ENCODE measurements at places on chromosomes 2 and 18.

DNA sequence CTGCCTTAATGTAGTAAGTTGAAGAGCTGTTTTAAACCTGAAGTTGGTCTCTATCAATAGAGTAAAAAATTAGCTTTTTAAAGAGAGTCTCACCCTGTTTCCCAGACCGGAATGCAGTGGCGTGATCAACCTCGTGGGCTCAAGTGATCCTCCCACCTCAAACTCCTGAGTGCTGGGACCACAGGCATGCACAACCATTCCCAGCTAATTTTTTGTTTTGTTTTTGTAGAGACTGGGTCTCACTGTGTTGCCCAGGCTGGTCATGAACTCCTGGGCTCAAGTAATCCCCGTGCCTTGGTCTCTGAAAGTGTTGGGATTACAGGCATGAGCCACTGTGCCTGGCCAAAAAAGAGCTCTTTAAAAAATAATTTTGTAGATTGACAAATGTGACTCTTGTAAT, 40.3 kb downstream of the CRIM1 start:
- no peak for DNase-seq

DNA sequence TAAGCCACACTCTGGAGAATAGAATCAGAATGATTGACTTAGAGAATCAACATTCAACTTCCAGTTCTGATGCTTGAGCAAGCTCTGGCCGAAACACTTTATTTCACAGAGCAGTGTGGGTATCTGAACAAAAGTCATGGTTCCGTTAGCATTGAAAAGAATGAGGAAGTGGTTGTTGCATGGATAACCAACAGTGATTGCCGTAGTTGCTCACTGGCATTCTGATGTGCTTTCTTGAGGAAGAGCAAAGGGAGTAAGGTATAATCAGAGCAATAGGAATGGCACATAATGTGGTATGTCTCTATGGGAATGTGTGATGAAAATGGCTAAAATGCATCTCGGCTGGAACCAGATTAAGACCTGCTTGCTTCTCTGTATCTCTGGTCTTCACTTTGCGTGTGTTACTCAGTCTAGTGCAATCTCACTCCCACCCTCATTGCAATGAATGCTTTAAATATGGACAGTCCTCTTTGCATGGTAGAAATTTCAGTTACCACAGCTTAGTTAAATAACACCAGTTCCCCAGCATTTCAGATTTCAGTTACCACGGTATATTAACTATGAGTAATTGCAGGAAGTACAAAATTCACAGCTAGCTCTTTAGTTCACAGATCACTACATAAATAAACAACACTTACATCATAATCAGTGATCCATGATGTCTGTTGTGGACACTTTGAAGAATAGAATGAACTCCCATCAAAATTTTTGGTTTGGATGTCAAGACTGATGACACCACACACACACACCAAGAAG, 7.8 kb upstream of the RAB12 start:
- peak; percentile 45 for DNase-seq

DNA sequence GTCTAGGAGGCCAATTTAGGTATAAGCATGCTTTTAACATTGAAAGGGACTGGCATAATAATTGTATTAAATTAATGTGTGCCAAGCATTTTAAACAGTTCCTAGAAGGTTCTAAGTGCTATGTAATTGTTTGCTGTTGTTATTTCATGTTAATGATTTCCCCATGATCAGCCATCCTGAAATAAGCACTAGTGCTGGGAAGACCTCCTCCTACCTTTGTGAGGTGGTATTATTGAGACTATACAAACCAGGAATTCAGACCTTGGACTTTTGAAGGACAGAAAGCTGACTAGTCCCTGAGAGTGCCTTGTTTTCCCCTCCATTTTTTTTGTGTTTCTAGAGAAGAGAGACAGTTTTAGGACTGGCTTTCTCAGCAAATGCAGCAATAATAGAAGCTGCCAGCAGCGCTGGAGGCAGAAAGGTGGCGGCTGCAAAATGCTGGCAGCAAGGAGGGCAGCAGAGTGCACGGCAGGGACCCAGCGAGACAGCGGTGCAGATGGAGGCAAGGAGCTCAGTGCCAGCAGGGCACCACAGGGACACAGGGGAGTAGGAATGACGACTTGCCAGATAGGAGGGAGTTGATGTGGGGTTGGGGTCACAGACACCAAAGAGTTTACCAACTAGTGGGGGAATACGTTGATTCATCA, 25.3 kb downstream of the NABP1 start:
- DNase-seq, result no peak

DNA sequence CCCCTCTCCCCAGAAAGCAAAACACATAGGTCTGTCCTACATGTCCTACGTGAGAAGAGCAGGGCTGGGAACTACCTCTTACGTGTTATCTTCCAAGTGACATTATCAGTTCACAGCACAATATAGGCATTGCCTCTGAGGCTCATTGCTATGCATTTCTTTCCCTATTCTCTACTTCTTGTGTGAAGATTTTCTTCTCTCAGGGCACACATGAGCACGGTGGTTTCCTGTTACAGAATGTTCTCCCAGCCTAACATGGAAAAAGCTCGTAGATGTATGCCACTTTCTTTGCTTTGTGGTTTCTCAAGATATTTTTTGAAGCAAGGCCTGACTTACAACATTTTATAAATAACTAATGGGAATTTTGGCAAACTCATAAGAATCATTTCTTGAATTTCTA, 19.4 kb upstream of the DSC3 start:
- no peak for DNase-seq

DNA sequence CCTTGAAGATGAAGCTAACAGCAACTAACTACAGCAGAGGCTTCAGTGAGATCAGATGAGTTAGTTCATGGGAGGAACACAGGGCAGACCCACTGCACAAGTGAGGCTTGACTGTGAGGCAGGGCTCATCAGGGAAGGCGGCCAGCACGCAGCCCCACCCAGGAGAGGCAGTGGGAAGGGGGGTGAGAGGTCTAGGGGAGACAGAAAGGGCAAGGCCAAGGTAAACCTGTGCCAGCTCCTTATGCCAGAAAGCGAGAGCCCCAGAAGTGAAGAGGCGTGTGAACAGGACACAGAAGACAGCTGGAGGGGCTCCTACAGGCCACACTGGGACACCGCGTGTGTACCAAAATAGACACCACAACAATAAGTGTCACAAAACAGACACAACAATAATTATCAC, 48.6 kb downstream of the ANO7 start:
- no peak for DNase-seq

DNA sequence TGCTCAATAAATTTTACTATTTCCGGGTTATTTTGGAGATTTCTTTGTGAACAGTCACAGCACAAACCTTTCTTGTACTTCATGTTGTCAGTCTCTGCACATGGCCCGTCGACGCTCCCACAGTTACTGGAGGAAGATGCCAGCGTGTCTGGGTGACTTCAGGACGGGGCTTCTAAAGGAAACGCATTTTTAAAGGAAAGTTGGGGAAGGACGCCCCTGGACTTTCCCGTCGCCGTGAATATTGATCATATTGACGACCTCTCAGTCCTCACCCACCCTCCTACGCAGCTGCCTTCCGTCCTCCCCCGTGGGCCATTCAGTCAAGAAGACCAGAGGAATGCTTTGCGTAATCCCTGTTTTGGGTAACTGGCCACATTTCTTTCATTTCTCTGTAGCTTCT, 71.1 kb upstream of the SNTG2 start:
- no peak for DNase-seq

DNA sequence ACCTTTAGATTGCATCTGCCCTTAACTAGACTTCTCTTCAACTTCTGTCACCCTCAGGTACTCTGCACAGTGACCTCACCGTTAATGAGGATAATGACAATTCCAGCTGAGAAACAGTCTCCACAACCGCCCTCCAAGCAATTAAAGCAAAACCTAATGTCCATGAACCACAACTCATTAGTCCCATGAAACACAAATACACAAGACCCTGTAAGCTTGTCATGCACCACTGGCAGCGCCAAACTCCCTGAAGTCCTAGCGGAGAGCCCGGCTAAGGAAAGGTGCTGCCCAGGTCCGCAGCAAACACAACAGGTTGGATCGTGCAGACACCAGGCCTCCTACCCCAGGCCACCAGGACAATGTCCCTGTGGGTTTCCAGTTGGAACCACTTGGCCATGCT, 7.4 kb downstream of the SMAD7 start:
- no peak for DNase-seq

DNA sequence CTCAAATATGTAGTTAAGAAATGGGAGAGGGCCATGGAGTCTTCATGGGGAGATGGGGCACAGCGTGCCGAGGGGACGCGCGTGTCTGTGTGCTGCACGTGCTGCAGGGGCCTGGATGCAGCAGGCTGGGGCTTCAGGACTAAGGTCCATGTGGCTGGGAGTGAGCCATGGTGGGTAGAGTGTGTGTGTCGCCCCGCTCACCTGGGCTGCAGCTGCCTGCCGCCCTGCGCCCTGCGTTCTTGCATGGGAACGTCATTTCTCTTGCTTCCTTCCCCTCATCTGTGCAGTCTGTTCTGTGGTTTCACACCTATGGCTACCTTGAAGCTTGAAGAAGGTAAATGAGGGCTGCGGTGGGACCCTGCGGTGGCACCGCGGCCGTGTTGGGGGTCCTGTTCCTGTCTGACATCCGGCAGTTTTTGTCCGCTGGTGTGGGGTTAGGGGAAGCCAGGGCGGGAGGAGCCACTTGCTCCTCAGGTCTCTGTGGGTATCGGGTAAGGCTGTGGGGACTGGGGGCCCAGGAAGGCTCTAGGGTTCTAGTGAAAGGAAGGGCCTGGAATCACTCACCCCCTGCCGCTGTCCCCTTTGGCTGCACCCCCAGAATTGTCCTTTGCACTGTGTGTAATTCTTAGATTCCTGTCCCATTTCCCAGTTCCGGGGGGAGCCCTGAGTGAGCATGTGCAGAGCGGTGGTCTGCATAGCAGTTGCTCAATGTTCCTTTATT, 54.1 kb upstream of the HS6ST1 start:
- no peak for DNase-seq

- no peak for DNase-seq
Measured at GRCh38 chr2:200005675-200006074, 50.3 kb downstream of the MAIP1 start.

DNA sequence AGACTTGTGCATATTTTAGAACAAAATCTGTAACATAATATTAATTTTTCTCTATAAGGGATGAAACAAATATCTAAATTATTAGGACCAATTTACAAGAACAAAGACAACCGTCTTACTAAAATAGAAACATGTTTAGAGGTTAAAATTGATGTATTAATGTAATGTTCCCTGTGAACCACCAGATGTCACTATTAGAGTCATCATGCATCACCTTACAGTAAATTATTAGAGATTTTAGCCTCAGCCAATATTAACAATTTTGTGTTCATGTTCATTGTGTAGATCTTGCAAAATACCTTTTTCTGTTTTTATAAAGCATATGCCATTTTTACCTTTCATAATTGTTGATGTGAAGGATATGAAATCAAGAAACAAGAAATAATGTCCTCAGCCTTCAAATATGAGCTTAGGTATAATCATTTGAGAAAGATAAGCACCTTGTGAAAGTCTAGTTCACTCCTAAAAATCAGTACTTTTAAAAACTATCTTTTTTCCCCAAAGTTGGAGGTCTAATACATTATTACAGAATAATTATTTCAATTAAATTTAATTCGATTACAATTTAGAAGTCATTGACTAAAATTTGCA, 344.3 kb upstream of the KCNH7 start:
- peak; percentile 6 for DNase-seq

- DNase-seq, result no peak
Measured at GRCh38 chr2:217539126-217539525, 463.7 kb downstream of the TNS1 start.

GRCh38 chr2:232282508-232283055, 96.0 kb upstream of the ALPP start:
- DNase-seq, result no peak

DNA sequence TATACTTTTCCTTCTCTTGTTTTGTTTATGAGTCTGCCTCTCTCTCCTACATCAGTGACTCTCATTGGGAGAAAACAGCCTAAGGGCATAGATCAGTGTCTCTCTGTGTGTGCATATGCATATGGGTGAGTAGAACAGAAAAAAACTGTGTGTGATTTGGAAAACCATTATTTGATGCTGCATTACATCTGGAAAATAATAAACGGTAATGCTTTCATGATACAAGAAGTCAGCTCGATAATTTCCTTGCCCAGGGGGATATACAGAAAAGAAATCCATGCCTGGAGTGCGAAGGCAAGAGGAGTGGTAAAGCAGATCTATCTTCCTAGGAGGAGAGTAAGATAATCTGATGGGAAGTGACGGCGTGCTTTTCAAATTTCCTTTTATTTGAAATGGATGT, 221.5 kb upstream of the LYPD1 start:
- DNase-seq, result no peak

GRCh38 chr2:145987793-145988192, 1467.9 kb upstream of the ZEB2 start:
- no peak for DNase-seq

- DNase-seq, result no peak
Measured at GRCh38 chr2:242027676-242028450, 158.3 kb downstream of the RTP5 start.

DNA sequence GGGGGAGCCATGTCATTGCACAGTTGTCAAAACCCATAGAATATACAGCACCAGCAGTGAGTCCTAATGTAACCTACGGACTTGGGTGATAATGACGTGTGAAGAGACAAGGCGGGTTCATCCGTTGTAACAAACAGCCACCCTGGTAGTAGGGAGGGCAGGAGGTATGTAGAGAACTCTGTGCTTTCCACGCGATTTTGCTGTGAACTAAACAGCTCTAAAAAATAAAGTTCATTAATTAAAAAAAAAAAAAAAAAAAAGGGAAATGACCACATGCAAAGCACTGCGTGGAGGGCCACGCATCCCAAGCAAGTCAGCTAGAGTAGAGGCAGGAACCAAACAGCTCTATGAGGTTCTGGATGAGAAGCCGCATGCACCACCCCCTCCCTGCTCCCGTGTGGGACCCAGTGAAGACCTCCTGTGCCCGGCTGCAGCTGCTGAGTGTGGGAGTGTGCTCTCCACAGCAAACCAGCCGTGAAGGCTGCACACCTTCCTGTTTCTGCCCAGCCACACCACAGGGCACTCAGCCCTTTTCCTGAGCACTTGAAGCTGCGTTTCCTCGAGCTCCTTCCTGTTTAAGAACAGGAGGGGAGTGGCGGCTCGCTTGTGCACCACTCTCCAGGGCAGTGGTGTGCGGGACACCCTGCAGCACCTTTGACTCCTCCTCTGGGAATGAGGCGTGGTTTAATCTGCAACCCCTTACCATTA, 65.6 kb downstream of the ODC1 start:
- DNase-seq, result no peak

- DNase-seq, result peak; percentile 35
Measured at GRCh38 chr2:57497489-57498096, 549.0 kb upstream of the VRK2 start.

DNA sequence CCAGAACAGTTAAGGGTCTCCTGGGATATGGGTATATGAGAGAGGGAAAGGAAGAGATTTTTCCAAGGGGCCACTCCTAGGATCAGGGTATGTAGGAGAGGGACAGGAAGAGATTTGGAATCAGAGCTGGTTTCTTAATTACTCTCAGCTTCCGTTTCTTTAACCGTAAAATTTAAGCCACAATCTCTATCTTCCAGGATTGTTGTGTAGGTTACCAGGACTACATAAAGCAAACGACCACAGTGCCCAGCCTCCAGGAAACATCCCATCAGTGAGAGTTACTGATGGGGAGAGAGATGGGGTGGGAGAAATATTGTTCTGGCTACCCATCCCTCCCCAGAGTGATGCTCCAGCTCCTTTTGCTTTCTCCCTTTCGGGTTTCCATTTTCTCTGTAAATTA, 114.6 kb upstream of the THUMPD2 start:
- DNase-seq, result no peak

GRCh38 chr2:158716921-158717320, 78.2 kb upstream of the DAPL1 start:
- DNase-seq, result no peak

GRCh38 chr2:36783246-36783645, 86.7 kb downstream of the VIT start:
- no peak for DNase-seq

Data from GM20000 (cell line).